NCI-H526 treated with DMSO at 0.1 percent for 48 hours (cell line): ENCODE measurements at places on chromosomes 3 and 15.

- DNase-seq: no peak
Observed at GRCh38 chr3:129195731-129196256, 12.1 kb upstream of the CNBP start.

- no peak for DNase-seq
Observed at GRCh38 chr3:138985932-138986331, 20.1 kb downstream of the PRR23A start.

DNA sequence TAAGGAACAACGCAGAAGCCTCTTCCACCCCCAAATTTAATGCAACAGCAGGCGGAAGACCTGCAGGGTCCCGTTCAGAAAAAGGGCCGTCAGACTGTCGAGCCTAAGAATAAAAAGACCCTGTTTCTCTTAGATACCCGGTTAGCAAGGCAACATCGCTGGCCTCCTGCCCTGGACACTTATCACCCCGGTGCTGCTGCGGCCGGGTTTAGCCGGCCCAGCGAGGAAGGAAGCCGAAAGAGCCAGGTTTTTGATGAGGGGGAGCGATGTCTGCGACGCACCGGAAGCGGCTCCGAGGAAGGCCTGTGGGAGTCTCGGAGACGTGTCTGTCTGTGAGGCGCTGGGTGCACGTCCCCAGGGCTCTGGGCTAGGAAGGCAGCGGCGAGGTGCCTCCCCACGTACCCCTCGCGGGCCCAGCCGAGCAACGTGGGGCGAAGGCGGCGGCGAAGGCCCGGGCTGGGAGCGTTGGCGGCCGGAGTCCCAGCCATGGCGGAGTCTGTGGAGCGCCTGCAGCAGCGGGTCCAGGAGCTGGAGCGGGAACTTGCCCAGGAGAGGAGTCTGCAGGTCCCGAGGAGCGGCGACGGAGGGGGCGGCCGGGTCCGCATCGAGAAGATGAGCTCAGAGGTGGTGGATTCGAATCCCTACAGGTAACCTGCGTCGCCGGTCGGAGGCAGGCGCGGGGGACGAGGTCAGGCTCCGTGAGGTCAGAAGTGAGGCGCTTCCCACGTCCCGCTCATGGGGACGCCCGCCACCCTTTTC lies at the start of gene UBA5:
UBA5 (plus strand) TSS at position 278 of the 759 bp plus-strand sequence; CDS start at position 487, 209 bp downstream.
- peak; percentile 85 for DNase-seq

GRCh38 chr3:129650256-129650872 lies 43.9 kb upstream of the PLXND1 start:
- peak; percentile 13 for DNase-seq

- DNase-seq: no peak
Observed at GRCh38 chr3:124202754-124203153, 210.8 kb upstream of the ROPN1 start.

DNA sequence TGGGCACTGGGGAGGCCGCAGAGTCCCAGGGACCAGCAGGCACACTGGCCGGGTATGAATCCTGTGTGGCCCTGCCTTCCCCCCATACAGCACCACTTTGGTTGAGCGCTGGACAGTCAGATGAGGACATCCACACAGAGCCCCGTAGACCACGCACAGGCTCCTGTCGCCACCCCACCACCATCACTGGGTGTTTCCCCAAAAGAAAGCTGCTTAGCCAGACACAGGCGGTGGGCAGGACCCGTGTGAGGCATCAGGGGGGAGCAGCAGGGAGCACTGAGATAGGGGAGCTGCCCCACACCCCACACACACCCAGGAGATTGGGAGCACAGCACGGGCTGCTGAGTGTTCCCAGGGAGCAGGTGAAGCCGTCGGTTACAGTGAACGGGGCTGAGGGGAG lies 42.4 kb upstream of the SLC41A3 start:
- no peak for DNase-seq

DNA sequence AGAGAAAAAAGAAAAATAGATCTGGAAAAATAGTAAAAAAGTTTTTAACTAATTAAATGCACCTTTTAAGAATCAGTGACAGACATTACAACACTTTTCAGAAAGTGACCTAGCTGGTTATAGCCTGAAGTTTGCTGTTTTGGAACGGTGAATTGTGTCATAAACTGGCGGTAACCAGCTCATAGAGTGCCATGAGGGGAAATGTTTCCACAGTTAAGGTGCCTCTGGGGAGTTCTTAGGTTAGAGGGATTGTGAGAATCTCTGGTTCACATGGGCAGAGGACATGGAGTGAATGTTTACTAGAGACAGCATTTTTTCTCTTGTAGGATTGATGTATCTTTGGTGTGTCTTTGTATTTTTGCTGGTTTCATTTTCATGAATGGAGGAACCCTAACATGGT lies 2.8 kb downstream of the TBC1D23 start:
- no peak for DNase-seq

DNA sequence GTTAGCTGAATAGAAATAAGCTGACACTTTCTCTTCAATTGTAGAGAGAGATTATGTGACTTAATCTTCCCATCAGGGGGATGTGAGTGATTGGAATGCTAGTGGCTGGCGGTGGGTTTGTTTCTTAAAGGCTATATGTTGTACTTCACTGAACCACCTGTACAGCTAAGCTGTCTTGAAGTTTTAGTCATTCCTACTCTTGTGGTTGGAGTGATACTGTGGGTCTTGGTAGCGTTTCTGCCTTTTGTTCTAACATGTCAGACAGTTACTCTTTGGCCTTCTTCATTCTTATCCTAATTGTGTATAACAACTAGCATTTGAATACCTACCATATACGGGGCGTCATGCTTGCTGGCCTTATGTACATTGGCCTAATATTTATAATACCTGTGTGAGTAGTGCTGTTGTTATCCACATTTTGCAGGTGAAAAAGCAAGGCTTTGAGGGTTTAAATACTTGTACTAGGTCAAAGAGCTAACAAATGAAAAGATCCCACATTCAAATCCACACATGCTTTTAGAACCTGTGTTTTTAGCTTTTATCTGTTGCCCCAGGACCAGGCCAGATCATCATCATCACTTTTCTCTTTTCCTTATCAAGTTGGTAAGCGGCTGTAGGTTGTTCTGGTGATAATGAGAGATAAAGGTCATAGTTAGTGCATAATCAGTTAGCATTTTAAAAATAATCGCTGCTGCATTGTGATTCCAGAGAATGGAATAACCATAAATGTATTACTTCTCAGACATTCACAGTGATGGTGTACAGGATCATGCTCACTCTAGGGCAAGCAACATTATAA lies 50.2 kb downstream of the AKAP13 start:
- no peak for DNase-seq

- DNase-seq: no peak
Observed at GRCh38 chr3:191240486-191240885, 41.4 kb downstream of the OSTN start.

DNA sequence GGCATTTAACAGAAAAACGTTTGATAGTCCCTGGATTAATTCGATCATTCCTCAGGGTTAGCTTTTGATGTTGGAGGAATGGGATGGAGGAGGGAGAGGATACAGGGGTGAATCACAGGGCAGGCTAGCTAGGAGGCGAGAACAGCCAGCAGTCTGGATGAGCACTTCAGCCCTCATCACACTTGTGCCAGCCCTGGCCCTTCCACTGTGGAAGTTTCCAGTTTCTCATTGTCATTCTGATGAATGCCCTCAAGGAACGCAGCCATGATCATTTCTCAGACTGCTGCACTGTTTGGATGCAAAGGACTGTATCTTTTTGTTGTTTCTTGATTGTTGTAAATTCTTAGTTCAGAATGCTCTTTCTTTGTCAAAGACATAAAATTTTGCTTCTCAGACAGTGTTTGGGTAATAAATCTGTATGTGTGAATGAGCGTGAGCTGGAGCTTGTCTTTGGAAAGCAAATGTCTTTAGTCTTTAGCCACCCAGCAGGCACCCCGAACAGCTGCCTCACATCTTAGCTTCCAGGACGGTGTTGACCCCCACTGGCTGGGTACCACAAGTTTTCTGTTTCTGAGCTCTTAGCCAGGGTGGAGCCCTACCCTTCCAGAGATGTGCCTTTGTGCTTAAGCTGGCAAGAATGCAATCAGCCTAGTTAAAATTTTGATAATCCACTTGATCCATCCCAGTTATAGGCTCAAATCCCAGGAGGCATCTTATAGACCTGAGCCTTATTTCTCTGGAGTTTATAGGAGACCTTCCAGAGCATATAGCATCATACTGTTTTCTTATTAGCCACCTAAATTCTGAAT lies 121.1 kb downstream of the PDCD6IP start:
- DNase-seq: no peak

DNA sequence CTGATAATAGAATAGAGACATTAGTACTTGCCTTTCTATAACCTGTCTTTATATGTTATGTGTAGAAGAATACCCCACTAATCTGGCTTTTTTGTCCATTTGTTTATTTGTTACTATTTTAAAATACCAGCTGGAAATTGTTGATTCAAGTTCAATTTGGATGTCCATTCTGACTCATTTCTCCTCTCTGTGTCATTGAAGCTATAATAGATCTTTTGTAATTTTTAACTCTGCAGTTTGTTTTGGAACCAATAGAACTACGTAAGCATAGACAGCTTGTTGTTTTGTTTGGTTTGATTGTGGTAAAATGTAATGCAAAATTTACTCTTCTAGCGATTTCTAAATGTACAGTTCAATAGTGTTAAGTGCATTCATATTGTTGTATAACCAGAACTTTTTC lies 390.4 kb downstream of the ZIC1 start:
- no peak for DNase-seq

DNA sequence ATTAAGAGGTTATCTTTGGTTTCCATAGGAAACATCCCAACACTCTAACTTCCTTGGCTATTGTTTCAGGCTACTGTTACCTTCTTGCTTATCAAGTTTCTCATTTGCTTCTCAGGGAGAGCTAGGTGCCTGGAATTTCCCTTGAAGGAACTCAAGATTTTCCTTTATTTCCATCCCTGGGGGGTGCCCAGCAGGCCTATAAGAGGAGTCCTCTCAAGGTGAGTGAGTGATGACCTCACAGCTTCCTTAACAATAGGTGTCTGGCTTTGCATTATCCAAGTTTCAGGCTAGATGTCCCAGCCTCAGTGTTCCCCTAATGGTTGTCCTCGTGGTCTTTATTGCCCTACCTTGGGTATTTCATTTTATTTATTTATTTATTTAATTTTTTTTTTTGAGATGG lies 12.1 kb upstream of the CTSH start:
- DNase-seq: no peak

- no peak for DNase-seq
Observed at GRCh38 chr15:44033894-44034293, 161.2 kb downstream of the FRMD5 start.

DNA sequence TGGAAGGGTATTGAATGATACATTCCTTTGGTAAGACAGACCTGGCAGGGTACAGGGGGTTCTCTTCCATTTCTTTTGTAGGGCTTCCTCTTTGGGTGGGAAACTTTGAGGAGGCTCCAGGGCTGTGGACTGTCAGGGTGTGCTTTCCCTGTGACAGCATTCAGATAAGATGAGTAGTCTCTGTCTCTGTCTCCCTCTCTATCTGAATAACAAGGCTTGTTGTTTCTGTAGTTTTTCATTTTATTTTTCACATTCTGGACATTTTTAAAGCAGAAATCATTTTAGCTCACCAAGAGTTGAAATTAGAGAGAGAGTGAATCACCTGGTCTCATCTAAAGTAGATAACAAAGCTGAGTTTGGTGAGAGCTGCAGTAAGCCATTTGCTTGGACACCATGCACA lies 100.8 kb upstream of the TPM1 start:
- no peak for DNase-seq

DNA sequence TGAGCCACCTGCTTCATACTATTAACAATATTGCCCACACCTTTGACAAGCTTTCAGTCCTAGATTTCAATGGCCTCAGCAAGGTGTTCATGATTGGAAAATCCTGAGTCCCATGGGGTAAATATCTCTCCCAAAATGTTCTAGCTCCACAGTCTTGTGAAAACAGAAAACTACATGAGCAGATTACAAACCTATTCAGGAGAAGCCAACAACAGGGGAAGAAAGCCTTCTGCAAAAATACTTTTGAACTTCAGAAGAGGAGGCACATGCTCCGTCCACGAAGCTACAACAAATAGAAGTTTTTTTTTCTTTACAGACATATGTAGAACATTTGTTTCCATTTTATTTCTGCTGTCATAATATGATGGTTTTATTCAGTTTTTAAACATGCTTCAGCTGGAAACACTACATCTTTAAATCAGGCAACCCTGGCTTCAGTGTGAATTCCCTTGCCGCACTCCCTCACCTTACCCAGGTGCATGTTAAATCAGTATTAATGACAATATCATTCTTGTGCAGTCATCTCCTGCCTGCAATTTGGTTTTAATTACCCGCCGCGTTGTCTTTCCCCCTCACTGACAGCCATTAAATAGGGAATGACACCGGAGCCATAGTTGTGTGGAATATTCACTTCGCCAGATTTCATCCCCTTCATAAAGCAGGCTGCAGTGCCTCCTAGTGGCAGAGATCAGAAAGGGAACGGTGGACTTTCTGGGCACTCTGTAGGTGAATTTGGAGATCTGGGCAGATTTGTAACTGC lies 725.5 kb upstream of the ARRDC4 start:
- peak; percentile 20 for DNase-seq

DNA sequence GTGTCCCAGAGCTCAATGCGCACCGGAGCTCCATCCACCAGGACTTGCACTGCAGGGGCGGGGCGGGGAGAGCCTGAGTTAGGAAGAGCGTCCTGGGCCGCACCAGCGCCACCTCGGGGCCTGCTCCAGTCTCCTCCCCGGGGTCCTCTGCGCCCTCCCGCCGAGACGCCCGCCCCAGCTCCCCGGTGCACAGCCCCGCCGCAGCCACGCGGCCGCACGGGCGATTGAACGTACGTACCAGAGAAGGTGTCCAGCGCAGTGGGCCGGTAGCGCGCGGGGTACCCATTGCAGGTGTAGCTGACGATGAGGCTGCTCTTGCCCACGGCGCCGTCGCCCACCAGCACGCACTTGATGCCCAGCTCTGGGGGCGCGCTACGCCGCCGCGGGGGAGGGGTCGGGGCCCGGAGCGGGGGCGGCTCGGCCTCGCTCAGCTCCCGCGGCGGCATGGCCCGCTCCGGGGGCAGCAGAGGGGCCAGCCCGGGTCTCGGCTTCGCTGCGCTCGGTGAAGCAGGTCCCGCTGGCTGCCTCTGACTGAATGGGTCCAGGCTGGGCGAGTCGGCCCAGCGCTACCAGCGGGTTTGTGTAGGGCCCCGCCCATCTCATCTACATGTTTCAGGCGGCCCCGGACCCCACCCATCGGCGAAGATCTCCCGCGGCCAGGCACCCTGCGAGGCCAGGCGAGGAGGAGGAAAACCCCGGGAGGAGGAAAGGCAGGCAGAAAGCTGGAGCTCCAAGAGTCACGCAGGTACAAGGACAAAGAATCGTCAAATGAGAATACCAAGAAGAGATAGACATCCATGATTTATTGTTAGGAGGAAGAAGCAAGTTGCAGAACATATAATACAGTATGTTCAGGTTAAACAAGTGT lies at the start of gene RHOV:
RHOV (minus strand) TSS at position 541 of the 868 bp plus-strand sequence; CDS start at position 446, 95 bp downstream.
- DNase-seq: peak; percentile 86
